ENCODE measurements at places on chromosomes 5 and 9.

DNA sequence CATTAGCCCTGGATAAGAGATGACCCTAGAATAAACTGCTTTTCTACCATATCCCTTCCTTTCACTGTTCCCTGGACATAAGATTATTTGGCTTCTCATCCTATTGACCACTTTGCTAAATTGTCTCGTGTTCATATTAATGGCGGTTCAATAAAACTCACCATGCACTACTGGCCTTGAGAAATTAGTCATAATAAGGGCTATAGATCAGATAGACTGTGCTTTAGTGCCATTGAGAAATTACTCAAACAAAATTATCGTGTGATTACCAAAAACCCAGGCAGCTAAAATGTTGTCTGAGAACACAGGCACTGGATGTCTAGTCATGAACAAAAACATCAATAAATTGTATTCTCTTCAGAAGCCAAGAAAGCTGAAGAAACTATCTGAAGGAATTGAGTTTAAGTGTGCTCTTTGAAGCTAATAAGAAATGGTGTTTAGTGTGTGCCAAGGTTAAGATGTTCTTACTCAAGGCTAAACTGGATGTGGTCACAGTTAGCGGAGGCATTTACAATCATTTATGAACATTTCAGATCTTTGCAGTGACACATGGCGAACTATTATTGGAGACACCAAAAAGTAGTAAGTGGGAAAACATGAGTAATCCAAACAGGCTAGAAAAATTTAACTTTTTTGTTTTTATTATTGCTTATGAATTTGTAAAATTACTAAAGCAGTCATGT, 460.4 kb upstream of the RORB start:
- no peak for DNase-seq

DNA sequence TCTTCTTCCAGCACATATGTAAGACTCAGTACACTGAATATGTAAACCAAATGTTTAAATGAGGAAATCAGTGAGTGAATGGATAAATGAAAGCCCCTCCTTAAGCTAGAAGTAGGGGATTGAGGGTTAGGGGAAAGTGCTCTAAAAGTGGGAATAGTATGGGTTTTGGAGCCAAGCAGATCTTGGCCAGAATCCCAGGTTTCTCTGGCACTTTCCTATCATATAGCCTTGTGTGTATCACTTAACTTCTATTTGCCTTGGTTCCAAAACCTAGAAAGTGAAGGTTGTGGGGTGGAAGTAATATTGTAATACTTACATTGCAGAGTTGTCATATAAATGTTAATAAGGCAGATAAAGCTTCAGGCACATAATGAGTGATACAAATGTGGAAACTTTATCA, 45.0 kb upstream of the SV2C start:
- no peak for DNase-seq

DNA sequence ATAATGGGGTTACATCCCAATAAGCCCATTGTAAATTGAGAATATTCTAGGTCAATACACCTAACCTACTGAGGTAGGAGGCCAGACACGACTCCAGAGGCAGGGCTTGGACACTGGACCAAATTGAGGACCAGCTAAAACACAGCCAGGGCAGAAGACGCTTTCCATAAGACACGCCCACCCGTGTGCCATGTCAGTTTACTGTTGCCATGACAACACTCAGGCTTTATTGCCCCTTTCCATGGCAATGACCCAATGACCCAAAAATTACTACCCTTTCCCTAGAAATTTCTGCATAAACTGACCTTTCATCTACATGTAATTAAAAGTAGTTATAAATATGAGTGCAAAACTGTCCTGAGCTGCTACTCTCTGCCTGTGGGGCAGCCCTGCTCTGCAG, 31.5 kb downstream of the SLC22A4 start:
- DNase-seq = no peak

GRCh38 chr5:40603378-40603777, 76.3 kb upstream of the PTGER4 start:
- no peak for DNase-seq

DNA sequence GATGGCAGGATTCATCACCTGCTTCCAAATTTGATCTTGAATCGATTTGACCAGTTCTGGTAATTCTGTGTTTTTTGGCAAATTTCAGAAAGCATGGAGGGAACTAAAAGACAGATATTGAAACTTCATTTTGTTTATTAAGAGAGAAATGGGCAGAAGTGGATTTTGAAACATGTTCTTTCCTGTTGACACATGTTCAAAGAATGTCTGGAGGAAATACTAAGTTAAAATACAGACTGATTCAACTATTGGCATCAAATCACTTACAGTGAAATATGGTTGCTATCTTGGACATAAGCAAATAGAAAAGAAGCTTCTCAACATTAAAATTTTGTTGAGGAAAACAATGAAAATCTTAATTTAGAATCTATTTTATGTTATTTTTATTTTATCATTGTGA, 19.3 kb upstream of the GZMK start:
- DNase-seq = no peak

- no peak for DNase-seq
Measured at GRCh38 chr5:141713616-141714309, 31.7 kb upstream of the ARAP3 start.

DNA sequence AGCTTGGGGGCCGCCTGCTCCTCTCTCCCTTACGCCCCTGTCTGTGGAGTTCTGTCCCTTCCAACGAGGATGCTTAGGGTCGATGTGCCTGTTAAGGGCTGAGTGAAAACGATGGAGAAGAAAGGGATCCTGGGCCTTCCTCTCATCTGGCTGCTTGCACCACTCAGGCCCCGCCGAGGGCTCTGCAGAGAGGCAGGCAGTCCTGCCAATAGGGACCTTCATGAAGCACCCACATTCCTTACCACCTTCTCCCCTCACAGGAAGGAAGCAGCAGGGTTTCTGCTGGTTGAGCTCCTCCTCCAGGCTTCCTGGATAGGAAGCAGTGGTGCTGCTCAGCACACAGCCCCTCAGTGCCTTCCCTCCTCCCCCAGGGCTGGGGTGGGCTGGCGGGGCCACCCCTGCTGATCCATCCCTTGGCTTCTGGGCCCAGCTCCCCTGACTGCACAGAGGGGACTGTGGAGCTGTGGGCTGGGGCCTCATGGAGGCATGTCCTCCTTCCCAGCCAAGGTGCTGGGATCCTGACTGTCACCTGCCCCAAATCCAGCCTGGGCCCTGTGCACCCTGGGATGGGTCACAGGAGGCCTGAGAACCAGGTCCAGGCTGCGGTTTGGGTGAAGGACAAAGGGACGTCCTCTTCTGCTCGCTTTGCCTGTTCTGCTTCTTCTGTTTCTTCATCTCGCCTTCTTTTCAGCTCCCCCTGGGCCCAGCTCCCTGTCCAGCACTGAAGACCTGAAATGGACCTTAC, 50.5 kb downstream of the AHRR start:
- no peak for DNase-seq

DNA sequence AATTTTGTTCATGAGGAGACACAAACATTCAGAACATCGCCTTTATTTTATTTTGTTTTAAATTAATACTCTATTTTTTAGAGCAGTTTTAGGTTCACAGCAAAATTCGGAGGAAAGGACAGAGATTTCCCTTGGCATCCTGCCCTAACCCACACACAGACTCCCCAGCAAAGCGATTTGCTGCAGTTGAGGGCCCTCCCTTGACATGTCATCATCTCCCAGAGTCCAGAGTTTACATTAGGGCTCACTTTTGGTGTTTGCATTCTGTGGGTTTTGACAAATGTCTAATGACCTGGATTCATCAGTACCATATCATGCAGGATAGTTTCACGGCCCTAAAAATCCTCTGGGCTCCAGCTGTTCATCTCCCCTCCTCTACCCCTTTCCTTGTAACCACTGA, 33.6 kb upstream of the COL5A1 start:
- DNase-seq = no peak

DNA sequence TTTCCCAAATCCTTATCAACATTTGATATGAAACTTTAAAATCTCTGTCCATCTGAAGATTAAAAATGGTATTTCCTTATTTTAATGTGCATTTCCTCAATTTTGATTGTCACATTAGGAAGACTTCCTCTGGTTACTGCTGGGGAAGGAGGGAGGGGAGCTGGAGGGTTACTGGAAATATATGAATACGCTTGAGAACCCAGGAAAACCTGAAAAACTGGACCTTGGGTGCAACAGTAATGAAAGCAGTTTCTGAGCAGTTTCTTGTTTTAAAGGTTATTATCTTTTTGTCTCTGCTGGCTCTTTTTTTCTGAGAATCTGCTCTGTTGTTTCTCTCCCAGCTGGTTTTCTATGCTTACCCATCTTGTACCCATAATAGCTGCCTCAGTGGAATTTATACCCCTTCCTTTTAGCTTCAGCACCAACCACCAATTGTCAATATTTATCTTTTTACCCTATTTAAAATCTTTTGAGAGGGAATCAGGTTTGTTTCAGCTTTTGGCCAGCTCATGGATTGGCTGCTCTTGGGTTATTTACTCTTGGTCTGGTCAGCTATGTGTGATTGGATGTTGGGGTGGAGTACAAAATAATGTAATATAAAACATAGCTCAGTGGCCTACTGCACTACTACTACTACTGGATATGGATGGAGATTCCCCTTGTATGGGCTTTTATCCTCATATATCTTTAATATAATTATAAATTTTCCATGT, 67.4 kb downstream of the UNC13B start:
- no peak for DNase-seq

- no peak for DNase-seq
Measured at GRCh38 chr5:12110629-12111028, 206.4 kb upstream of the CTNND2 start.

- no peak for DNase-seq
Measured at GRCh38 chr5:175887463-175887862, 16.1 kb downstream of the CPLX2 start.

GRCh38 chr5:173488144-173488543, 128.3 kb downstream of the BOD1 start:
- DNase-seq = no peak

DNA sequence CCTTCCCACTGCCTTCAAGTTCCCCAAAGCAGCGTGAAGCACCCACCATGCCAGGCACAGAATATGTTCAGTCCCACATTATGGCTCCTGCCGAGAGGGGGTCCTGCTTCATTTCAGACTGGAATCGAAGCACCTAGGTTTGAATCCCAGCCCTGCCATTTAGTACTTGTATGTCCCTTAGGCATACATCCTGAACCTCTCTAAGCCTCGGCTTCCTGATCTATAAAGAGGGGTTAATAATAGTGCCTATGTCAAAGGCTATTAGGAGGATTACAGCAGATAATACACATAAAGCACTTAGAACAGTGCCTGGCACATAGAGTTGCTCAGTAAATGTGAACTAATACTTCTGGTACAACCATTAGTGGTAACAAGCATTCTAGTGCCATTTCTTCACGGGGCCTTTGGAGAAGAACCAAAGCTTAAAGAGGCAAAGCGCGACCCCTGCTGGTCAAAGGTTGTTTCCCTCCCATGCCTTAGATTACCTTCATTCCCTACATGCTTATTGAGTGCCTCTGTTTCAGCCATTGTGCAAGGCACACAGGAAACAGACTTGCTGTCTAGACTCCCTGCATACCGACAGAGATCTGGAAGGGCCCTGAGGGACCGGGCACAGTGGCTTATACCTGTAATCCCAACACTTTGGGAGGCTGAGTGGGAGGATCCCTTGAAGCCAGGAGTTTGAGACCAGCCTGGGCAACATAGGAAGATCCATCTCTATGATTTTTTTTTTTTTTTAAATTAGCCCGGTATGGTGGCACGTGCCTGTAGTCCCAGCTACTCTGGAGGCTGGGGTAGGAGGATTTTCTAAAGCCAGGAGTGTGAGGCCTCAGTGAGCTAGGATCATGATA, 98.3 kb downstream of the PPARGC1B start:
- DNase-seq = peak; percentile 72
